ENCODE measurements at places on chromosomes 2 and 18.

GRCh38 chr18:79062806-79063205 is 6.4 kb upstream of the ATP9B start:
- DNase-seq: no peak

DNA sequence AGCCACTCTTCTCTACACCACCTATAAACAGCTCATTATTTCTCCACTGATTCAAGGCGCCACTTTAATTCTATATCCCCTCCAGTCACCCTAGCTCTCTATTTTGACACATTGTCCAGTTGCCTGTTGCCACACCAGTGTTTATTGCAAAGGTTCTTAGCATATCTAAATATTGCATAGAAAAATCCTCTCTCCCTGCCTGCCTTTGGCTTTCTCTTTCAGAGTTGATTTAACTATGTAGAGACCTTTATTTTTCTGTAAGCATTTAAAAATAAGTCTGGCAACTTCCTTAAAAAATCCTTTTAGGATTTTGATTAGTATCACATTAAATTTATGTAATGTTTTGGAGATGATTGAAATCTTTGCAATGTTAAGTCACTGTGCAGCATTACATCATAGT is 47.9 kb upstream of the B3GNT7 start:
- DNase-seq: no peak

DNA sequence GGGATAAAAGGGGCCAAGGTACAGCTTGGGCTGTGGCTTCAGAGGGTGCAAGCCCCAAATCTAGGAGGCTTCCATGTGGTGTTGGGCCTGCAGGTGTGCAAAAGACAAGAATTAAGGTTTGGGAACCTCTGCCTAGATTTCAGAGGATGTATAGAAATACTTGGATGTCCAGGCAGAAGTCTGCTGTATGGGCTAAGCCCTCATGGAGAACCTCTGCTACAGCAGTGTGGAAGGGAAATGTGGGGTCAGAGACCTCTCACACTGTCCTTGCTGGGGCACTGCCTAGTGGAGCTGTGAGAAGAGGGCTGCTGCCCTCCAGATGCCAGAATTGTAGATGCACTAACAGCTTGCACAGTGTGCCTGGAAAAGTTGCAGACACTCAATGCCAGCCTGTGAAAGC is 880.6 kb upstream of the ID2 start:
- no peak for DNase-seq

- no peak for DNase-seq
These were observed 1.5 kb downstream of the UCN start for GRCh38 chr2:27306573-27307286.

DNA sequence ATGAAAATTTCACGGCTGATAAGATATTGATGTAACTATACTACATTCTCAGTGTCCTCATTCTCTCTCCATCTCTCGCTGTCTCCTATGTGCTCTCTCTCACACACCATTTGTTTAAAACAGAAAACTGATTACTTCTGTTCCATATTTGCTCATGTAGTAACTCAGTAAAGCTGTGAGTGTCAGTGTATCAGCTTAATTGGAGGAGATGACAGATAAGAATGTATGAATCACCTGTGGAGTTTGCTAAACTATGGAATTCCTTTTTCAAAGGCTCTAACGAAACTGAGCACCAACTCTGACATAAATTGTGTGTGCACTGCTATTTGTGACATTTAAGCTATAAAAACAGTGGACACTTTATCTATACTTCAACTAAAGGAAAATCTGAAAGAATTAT is 1080.0 kb downstream of the DSC3 start:
- no peak for DNase-seq

- no peak for DNase-seq
These were observed 88.6 kb upstream of the EML6 start for GRCh38 chr2:54634564-54635511.

DNA sequence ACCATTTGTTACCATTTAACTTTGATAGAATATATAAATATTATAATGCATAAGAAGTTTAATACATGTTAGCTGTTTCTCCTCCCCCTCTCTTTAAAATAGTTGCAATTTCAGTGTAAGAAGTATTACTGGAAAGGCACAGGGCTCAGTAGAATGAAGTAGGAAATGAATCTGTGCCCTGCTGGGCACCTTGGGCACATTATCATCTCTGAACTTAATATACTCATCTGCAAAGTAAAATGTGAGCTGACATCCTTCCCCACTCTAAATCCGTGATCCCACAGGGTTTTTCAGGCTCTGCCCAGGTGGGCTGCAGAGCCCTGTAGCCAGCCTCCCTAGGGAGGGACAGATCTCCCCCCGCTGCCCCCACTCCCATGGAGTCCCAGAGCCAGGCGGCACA is 56.8 kb downstream of the DPP4 start:
- no peak for DNase-seq

DNA sequence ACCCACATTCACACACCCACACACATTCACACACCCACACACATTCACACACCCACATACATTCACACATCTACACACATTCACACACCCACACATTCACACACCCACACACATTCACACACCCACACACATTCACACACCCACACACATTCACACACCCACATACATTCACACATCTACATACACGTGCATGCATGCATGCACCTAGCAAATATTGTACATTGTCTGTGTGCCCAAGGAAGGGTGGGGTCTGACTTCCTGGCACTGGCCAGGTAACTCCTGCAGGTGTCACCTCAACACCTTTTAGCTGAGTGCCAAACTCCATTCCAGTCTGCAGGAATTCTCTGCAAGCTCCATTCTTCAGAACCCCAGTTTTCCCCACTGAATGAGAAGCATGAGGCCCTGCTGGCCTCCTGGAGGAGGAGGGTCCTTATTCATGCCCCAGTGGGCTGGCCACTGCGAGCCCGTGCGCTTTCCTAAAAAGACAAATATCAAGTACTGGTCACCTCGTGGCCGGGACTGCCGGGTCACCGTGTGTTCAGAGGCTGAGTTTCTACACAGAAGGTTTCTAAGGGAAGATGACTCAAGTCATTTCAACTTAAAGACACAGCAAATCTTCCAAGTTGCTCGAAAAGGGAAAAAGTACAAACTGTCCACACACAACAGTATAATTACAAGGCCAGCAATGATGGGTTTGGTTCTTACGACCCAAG is 131.5 kb downstream of the HDAC4 start:
- peak; percentile 44 for DNase-seq

DNA sequence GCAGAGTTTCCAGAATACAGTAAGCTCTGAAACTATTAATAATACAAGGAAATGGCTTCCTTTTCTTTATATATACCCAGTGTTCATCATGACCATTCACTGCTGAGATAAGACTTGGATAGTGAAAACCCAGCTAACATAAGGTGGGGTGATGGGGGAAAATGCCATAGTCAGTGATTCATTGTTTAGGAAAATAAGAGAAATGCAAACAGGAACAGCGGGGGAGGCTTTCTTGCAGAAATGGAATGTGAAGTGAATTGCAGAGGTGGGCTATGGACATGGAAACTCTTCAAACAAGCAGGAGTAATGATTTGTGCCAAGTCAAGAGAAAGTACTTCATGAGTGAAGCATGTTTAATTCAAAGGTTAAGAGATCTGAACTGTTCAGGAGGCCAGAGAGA is 519.4 kb downstream of the TDRD15 start:
- DNase-seq: no peak

DNA sequence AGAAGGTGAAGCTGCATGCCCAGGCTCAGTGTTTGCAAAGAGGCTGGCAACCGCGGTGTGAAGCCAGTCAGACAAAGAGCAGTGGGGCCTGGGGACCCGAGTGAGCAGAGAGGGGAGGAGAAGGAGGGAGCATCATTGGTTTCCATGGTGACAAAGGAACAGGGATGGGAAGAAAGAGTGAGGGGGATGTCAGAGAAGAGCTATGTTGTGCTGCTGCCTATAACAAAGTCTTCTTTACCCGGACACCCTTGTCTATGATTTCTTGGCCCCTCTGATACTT is 14.5 kb downstream of the TMEM247 start:
- no peak for DNase-seq

Data from left colon (tissue), 2 donors.